Mesendoderm (in vitro differentiated cells): ENCODE measurements at places on chromosomes 5 and 9.

- H3K27ac ChIP-seq = no peak overlapping the region
- H3K36me3 ChIP-seq = peaks cover 8% of the 10 kb centered on the region
- no peak for DNase-seq
- H3K4me3 ChIP-seq = no peak overlapping the region
Observed at GRCh38 chr5:173317091-173317730, 11.0 kb downstream of the STC2 start.

- H3K4me3 ChIP-seq = peak overlapping the region; percentile 65
- DNase-seq = peak; percentile 55
- no peaks in the 10 kb centered on the region for H3K4me1 ChIP-seq
- H3K27me3 ChIP-seq = no peaks in the 10 kb centered on the region
- H3K36me3 ChIP-seq = no peaks in the 10 kb centered on the region
Observed at GRCh38 chr5:91382530-91383026, 539 bp downstream of the ARRDC3 start.

GRCh38 chr5:36795366-36795765, 81.2 kb upstream of the NIPBL start:
- no peak for DNase-seq
- H3K4me3 ChIP-seq = no peak overlapping the region
- H3K4me1 ChIP-seq = no peaks in the 10 kb centered on the region
- no peaks in the 10 kb centered on the region for H3K36me3 ChIP-seq
- no peak overlapping the region for H3K27ac ChIP-seq

DNA sequence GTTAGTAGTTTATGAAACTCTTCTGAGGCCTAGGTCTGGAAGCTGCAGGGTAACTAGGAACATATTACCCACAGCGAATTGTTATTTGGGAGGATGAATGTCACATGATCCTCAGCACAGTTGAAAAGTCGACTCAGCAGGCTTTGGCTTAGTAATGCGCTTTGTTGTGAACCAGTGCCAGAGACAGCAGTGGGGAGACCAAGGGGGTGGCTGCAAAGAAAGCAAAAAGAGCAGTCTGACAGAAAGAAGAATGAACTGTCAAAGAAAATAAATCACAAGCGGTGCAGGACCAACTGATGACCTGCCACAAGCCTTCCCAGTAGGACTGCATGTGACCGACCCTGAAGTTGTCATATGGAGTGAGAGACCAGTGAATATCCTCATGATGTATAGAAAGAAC, 170.0 kb downstream of the CCDC171 start:
- no peaks in the 10 kb centered on the region for H3K4me1 ChIP-seq
- H3K4me3 ChIP-seq = no peak overlapping the region
- no peaks in the 10 kb centered on the region for H3K36me3 ChIP-seq

DNA sequence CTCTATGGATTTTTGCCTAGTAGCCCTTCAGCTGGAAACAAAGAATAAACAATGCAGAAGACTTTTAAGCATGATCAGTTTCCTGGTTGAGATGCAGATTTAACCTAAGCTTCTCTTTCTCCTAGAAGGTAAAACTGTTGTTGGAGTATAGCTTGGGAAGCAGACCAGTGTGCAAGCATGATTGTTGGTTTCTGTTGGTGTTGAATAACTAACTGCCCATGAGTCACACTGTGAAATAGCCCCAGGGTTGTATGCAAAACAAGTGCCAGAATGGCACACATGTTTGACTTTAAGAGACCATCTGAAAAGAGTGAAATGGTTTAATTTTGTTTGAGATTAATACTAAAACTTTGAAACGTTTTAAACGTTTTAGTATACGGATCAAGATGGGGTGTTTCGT, 227.1 kb downstream of the ARHGEF28 start:
- H3K27ac ChIP-seq = no peak overlapping the region
- H3K4me1 ChIP-seq = no peaks in the 10 kb centered on the region
- no peaks in the 10 kb centered on the region for H3K36me3 ChIP-seq
- H3K4me3 ChIP-seq = no peak overlapping the region
- DNase-seq = peak; percentile 32

- H3K36me3 ChIP-seq = no peaks in the 10 kb centered on the region
- H3K27ac ChIP-seq = no peak overlapping the region
- peak; percentile 74 for DNase-seq
- H3K4me3 ChIP-seq = no peak overlapping the region
- H3K27me3 ChIP-seq = no peaks in the 10 kb centered on the region
- peaks cover 20% of the 10 kb centered on the region for H3K4me1 ChIP-seq
Observed at GRCh38 chr9:136551401-136552116, 5.7 kb upstream of the NOTCH1 start.

- no peaks in the 10 kb centered on the region for H3K27me3 ChIP-seq
- H3K4me3 ChIP-seq = no peak overlapping the region
- peaks cover 7% of the 10 kb centered on the region for H3K4me1 ChIP-seq
- no peaks in the 10 kb centered on the region for H3K36me3 ChIP-seq
- DNase-seq = peak; percentile 48
- no peak overlapping the region for H3K27ac ChIP-seq
Observed at GRCh38 chr5:54867310-54867944, 118.0 kb downstream of the ESM1 start.

- H3K36me3 ChIP-seq = no peaks in the 10 kb centered on the region
- no peaks in the 10 kb centered on the region for H3K4me1 ChIP-seq
- no peak overlapping the region for H3K4me3 ChIP-seq
- no peak for DNase-seq
- H3K27ac ChIP-seq = no peak overlapping the region
Observed at GRCh38 chr9:1766042-1766441, 249.1 kb upstream of the SMARCA2 start.

GRCh38 chr5:170508660-170509347, 5.0 kb downstream of the KCNIP1 start:
- H3K4me1 ChIP-seq = no peaks in the 10 kb centered on the region
- H3K27me3 ChIP-seq = peaks cover 7% of the 10 kb centered on the region
- H3K4me3 ChIP-seq = no peak overlapping the region
- peak; percentile 30 for DNase-seq
- H3K27ac ChIP-seq = no peak overlapping the region

DNA sequence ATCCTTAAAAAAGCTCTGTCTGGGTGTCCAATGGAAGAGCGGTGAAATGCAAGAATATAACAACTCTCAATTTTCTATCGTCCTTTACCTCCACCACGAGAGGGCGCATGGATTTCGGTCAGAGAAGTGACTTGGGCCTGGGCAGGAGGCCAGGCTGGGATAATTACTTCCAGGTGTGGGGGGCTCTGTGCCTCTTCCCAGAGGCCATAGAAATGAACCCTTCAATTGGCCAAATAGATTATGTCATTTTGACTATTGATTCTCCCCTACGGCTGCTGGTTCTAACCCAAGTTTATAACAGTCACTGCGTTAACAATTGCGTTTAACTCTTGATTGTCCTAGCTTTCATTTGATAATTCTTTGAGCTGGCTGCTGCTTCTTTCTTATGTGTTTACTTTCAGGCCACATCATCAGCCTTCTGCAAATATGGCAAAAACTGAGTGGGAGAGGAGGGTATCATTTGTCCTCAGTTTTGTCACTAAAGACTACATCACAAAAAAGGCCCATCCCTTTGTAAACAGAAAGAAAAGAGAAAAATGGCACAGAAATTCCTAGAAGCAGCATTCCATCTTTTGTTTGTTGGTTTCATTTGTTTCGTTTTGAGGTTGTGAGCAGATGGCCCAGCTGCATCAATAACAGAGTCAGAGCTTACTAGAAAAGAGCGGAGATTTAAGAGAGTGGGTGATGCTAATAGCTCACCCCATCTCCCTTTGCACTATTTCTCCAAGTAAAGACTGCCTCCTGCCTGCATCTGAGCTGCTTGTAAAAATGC, 45.4 kb upstream of the ZFR start:
- no peaks in the 10 kb centered on the region for H3K27me3 ChIP-seq
- no peak overlapping the region for H3K27ac ChIP-seq
- no peaks in the 10 kb centered on the region for H3K4me1 ChIP-seq
- no peak overlapping the region for H3K4me3 ChIP-seq
- no peaks in the 10 kb centered on the region for H3K36me3 ChIP-seq

- H3K4me3 ChIP-seq = no peak overlapping the region
- no peak overlapping the region for H3K27ac ChIP-seq
- peak; percentile 63 for DNase-seq
- no peaks in the 10 kb centered on the region for H3K36me3 ChIP-seq
- H3K27me3 ChIP-seq = no peaks in the 10 kb centered on the region
Observed at GRCh38 chr9:93820667-93821306, 134.4 kb downstream of the BARX1 start.

- no peak overlapping the region for H3K4me3 ChIP-seq
- H3K27ac ChIP-seq = no peak overlapping the region
- no peaks in the 10 kb centered on the region for H3K4me1 ChIP-seq
- no peaks in the 10 kb centered on the region for H3K36me3 ChIP-seq
- DNase-seq = no peak
- H3K27me3 ChIP-seq = no peaks in the 10 kb centered on the region
Observed at GRCh38 chr9:124440786-124441185, 9.5 kb upstream of the ADGRD2 start.

DNA sequence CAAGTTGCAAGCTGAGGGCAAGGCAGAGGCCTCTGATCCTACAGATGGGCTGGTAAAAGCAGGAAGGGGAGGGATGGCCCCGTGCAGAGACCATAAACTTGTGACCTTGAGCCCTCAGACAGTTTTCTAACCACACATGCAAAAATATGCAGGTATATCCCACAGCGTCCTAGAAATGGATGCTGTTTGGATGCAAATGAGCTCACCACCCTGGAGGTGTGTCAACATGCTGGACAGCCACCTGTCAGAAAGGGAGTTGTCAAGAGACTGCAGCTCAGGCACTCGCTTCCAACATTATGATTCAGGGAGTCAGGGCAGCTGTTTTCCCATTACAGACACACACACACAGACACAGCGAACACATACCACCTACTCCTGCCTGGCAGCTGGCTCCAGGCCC, 97.3 kb upstream of the PANK3 start:
- DNase-seq = no peak
- H3K4me3 ChIP-seq = no peak overlapping the region
- H3K36me3 ChIP-seq = no peaks in the 10 kb centered on the region
- peaks cover 2% of the 10 kb centered on the region for H3K4me1 ChIP-seq
- H3K27ac ChIP-seq = no peak overlapping the region

DNA sequence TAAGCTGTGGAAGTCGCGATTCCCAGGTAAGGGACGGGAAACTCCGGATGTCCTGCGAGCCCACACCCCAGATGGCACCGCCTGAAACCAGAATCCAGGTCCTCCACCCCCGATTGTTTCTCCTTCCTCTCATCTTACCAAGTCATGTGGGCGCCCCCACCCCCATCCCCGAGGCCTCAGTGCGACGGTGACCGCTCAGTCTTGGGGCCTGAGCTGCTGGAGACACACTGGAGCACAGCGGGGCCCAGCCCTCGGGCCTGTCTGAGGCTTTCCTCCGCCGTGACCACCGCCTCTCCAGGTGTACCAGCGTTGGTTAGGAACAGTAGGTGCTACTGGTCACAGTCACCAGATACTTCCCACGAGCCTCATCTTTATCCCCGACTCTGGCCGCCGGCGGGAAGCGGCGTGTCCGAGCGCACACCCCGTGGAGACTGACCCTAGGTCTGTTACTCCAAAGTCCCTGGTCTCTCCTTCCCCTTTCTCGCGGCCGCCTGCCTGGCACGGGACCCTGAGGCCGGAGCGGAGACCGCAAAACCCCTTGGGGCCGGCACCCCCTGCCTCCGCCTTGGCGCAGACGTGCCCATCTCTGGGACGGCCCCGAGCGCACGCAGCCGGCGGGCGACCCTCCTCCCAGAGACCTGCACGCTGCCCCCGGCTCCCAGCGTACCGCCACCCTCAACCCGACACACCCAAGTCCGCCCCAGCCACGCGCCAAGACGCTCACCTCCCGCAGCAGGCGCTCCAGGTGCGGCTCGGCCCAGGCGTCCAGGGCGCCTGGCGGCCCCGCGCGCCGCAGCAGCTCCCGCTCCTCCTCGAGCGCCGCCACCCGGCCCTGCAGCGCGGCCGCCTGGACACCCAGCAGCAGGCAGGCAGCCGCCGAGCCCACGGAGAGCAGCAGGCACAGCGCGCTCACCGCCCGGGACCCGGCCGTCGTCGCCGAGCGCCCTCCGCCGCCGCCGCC, 733 bp downstream of the COL23A1 start:
- peak; percentile 65 for DNase-seq
- no peaks in the 10 kb centered on the region for H3K36me3 ChIP-seq
- H3K27ac ChIP-seq = peak overlapping the region; percentile 54
- H3K4me3 ChIP-seq = peak overlapping the region; percentile 1
- H3K4me1 ChIP-seq = peaks cover 3% of the 10 kb centered on the region

- H3K4me3 ChIP-seq = no peak overlapping the region
- H3K36me3 ChIP-seq = no peaks in the 10 kb centered on the region
- DNase-seq = no peak
- no peaks in the 10 kb centered on the region for H3K27me3 ChIP-seq
Observed at GRCh38 chr9:135994501-135995192, 33.5 kb upstream of the UBAC1 start.

- H3K27ac ChIP-seq = no peak overlapping the region
- no peaks in the 10 kb centered on the region for H3K4me1 ChIP-seq
- no peak for DNase-seq
- no peaks in the 10 kb centered on the region for H3K36me3 ChIP-seq
Observed at GRCh38 chr9:98519641-98520040, 189.1 kb downstream of the GABBR2 start.

- no peak overlapping the region for H3K27ac ChIP-seq
- no peaks in the 10 kb centered on the region for H3K27me3 ChIP-seq
- H3K4me3 ChIP-seq = no peak overlapping the region
- H3K36me3 ChIP-seq = no peaks in the 10 kb centered on the region
Observed at GRCh38 chr5:89241186-89241585, 358.2 kb upstream of the MEF2C start.

GRCh38 chr5:112848116-112848811, 12.8 kb upstream of the SRP19 start:
- H3K36me3 ChIP-seq = no peaks in the 10 kb centered on the region
- DNase-seq = peak; percentile 93
- peaks cover 3% of the 10 kb centered on the region for H3K4me1 ChIP-seq
- no peak overlapping the region for H3K4me3 ChIP-seq
- H3K27ac ChIP-seq = no peak overlapping the region

DNA sequence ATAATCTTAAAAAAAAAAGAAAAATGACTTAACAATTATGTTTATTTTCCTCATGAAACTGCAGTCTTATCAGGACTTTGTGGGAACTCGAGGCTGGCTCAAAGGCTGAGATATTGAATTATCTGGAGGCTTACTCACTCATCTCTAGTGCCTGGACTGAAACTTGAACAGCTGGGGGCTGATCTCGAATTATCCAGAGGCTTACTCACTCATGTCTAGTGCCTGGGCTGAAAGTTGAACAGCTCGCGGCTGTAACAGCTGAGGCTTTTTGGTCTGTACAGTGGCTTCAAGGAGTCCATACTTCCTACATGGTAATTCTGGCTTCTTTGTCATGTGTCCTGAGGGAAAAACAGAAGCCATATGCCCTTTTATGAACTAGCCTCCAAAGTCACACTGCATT, 371.9 kb downstream of the CETN3 start:
- H3K36me3 ChIP-seq = no peaks in the 10 kb centered on the region
- H3K27me3 ChIP-seq = no peaks in the 10 kb centered on the region
- no peaks in the 10 kb centered on the region for H3K4me1 ChIP-seq
- no peak overlapping the region for H3K4me3 ChIP-seq
- no peak for DNase-seq

GRCh38 chr5:80357671-80358070, 37.9 kb downstream of the SPZ1 start:
- H3K4me1 ChIP-seq = no peaks in the 10 kb centered on the region
- no peak overlapping the region for H3K27ac ChIP-seq
- no peak for DNase-seq
